Thoracic aorta (tissue), 2 donors: ENCODE measurements at places on chromosomes 6 and 20. TPM values are rescaled to one million over a fixed set of nuclear protein-coding genes. Genes with fewer than 3 reads are reported as not detected.

DNA sequence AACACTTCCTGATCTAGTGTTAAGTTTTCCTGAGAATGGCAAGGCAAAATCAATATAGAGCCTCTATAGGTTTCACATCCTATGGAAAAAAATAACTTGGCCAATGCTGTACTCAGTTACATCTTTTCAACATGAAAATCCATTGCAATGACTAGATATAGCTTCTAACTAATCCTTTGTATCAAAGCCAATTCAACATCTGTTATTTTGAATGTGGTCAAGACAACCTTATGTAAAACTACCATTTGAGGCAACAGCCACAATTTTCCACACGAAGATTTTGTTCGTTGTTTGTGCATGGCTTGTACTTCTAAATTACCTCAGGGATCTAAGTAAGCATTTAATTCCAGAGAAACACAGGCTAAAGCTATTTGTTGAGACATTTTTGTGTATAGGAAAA lies 637.8 kb upstream of the EYS start:
- no peak for DNase-seq

DNA sequence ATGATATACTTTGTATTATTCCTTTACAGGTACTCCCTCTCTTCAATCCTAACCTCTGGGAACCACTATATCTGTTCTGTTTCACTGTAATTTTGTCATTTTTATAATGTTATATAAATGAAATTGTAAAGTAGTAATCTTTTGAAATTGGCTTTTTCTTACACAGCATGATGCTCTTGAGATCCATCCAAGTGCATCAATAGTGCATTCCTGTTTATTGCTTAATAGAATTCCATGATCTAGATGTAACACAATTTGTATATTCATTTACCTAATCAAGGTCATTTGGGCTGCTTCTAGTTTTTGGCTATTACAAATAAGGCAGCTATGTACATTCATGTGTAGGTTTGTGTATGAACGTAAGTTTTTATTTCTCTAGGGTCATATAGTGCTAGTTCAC lies 174.6 kb downstream of the KHDC1L start:
- DNase-seq, result no peak

- DNase-seq, result peak; percentile 38
Observed at GRCh38 chr6:16338577-16339264, 100.3 kb downstream of the GMPR start.

GRCh38 chr6:43738267-43738676 lies 31.7 kb upstream of the VEGFA start:
- no peak for DNase-seq

ALDH8A1 gene
- total RNA-seq, result 5.8 TPM

BMP6 gene
- 4.7 TPM for total RNA-seq

DNA sequence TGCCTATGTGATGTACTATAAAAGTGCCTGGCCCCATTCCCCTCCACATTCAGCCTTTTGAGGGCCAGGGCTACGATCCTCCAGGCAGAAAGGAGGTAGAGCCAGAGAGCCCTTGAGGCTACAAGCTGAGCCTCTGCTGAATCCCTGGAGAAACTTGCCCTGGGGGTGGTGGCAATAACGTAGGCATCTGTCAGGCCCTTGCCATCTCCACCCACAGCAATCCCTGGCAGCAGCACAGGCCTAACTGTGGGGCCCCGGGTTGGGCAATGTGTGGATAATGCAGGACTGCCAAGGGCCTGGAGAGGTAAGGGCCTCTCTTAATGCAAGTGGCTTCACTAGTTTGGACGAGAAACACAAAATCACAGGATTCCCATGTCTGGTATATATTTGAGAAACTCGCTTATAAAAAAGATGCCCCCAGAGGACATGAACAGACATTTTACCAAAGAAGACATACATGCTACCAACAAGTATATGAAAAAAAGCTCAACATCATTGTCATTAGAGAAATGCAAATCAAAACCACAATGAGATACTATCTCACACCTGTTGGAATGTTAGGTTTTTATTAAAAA lies 99.0 kb downstream of the QRSL1 start:
- DNase-seq, result no peak

DNA sequence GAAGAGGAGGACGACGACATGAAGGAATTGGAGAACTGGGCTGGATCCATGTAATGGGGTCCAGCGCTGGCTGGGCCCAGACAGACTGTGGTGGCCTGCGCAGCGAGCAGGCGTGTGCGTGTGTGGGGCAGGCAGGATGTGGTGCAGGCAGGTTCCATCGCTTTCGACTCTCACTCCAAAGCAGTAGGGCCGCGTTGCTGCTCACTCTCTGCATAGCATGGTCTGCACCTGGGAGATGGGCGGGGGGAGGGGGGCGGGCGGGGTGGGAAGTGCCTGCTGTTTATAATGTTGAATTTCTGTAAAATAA lies 42.3 kb downstream of the CHMP4B start:
- no peak for DNase-seq

TMC2 gene
- not detected for total RNA-seq

C2 gene
- total RNA-seq, result 13.8 TPM
